ENCODE measurements at places on chromosomes 3 and 15.

- DNase-seq: no peak
Measured at GRCh38 chr3:154458560-154458959, 28.6 kb upstream of the GPR149 start.

DNA sequence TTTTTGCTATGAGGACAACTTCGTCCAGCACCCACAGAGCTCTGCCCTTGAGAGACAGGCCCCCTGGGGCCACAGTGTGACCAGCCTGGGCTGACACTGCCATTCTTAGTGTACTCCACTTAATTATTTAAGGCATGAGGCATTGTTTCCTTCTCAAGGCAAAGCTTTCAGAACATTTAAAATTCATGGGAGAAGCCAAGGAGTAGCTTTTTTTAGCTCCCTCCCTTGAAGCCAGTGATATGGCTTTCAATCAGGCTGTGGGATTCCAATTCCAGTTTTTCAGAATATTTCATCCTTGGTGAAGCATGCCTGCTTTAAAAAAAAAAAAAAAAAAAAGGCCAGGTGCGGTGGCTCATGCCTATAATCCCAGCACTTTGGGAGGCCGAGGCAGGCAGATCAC lies 21.3 kb downstream of the HOMER2 start:
- no peak for DNase-seq

GRCh38 chr3:2950159-2950558 lies 160.0 kb downstream of the IL5RA start:
- DNase-seq: no peak

GRCh38 chr15:64507845-64508244 lies 47.5 kb downstream of the ZNF609 start:
- no peak for DNase-seq

GRCh38 chr3:187870360-187871203 lies 125.3 kb upstream of the BCL6 start:
- no peak for DNase-seq

DNA sequence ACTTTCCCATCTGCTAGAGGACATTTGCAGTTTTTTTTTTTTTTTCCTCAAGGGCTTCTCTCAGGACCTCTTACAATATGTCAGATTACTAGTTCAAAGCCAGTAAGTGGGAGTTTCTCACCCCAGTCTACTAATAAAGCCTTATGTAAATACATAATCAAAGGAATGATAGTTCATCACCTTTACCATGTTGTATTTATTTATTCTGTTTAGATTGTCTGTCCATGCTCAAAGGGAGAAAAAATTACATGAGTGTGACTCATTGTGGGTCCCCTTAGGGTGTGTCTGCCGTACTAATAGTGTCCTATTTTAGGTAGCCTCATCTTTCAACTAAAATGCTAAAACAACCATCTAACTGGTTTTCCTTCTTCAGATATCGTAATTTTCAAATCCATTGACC lies 917.6 kb downstream of the EPHA3 start:
- DNase-seq: no peak

DNA sequence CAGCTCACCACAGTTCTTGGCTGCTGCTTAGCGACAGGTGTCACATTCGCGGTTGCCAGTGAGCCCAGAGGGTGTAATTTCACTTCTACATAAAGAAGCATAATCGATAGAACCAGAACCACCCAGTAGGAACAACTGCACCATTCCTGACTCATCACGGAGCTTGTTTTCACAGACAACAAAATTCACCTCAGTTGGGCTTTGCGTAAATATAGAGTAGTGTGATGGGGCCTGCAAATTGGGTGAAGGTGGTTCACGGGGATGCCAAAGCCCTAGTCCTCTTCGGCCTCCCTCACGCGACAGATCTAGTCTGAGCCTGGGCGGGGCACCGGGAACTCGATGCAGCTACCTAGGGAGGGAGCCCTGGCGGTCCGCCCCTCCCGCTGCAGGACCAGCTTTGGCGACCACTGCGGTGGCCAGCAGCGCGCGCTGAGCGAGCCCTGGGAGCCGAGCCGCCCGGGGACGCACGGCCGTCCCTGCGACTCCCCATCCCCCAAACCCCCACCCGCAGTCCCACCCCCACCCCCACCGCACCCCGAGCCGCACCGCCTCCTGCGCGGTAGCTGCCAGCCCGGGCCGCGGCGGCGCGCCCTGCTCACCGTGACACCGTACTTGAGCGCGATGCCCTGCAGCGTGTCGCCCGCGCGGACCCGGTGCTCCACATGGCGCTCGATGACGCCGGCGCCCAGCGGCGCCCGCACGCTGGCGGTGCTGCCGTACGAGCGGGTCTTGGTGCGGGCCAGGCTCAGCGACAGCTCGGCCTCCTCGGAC lies 519 bp downstream of the LYSMD2 start:
- DNase-seq: peak; percentile 10

DNA sequence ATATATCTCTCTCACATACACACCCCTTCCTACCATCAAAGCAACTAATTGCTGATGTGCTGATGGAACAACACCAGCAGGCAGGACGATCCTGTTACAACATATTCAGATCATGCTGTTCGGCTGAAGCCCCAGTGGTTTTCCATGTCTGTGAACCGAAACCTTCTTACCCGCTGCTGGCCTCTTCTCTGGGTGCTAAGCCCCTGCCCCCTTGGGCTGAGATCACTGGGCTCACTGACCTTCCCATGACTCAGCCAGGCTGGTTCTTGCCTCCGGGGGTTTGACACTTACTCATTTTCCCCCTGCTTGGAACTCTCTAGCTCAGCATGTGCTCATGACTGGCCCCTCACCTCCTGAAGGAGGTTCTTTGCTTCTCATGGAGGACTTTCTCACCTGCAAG lies 122.0 kb upstream of the RGMA start:
- DNase-seq: no peak

Data from RCC 7860 (cell line).